ENCODE measurements at places on chromosomes 12 and 14.
A peak's percentile ranks its signal among the peaks of the same experiment; 100 is the strongest.

- peak; percentile 70 for DNase-seq
Observed at GRCh38 chr12:11810206-11810545, 160.7 kb downstream of the ETV6 start.

- no peak for DNase-seq
Observed at GRCh38 chr14:99649219-99649618, 4.3 kb downstream of the HHIPL1 start.

- DNase-seq = no peak
Observed at GRCh38 chr12:31958569-31959160, 550 bp upstream of the RESF1 start.

DNA sequence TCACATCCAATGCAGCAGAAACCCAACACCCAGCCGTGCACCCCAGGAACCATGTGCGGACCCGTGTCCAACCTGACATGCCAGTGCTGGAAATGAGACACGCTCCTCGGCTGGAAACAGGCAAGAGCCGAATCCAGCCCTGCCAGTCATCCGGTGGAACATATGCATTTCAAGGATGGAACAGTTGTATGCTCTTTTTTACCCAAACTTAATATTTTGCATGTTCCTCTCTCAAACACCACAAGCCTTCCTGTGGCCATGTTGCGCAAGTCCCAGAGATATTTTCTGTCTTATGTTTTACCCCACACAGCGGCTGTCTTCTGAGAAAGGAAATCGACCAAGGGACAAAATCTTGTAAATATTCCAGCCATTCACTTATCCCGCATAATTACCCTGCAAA, 196.9 kb downstream of the BCL11B start:
- peak; percentile 62 for DNase-seq

GRCh38 chr12:51788876-51789275, 59.6 kb downstream of the FIGNL2 start:
- DNase-seq = no peak

DNA sequence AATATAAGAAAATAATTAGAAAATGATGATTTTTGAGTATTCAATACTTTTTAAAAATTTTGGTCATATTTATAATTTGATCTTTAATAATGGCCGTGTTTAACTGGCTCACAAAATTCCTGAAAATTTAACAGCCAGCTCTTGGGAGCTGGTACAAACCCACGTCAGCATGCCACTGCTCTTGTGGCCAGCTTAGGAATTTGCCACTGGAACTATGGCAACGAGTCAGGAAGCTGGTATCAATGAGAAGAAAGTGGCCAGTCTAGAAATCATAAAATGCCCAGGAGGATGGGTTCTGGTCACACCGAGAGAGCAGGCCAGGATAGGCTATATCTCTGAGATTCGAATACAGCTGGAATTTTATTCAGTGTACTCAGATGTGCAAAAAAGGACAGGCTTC, 72.2 kb upstream of the PLEKHG3 start:
- no peak for DNase-seq

- DNase-seq = peak; percentile 62
Observed at GRCh38 chr12:69639400-69640016, 28.8 kb upstream of the LRRC10 start.

DNA sequence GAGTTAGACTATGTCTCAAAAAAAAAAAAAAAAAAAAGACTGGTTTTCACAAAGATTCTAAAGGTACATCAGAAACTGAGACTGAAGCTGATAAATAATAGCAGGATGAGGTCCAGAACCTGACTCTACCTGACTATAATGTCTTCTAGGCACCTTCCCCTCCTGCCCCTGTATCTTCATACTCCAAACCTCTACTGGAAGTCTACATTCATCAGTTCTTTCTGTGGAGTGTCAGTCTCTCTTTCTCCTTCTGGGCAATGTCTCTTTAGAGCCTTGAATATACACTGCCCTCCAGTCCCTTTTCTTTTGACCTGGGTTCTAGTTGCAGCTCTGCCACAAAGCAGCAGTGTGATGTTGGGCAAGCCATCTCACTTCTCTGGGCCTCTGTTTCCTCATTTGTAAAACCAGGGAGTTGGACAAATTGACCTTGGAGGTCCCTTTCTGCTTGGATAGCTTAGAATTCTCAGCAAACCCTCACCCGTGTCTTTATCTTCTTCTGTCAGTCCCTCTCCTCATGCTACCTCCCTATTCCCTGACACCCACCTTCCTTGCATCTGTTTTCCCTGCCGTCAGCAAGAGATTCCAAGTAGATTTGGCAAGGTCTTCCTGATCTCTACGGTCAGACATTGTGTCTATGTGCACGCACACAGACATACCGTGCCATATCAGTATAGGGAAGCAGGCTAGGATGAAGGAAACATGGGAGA, 4.3 kb downstream of the NFE2 start:
- no peak for DNase-seq

- no peak for DNase-seq
Observed at GRCh38 chr12:56413392-56413791, 35.8 kb downstream of the TIMELESS start.

DNA sequence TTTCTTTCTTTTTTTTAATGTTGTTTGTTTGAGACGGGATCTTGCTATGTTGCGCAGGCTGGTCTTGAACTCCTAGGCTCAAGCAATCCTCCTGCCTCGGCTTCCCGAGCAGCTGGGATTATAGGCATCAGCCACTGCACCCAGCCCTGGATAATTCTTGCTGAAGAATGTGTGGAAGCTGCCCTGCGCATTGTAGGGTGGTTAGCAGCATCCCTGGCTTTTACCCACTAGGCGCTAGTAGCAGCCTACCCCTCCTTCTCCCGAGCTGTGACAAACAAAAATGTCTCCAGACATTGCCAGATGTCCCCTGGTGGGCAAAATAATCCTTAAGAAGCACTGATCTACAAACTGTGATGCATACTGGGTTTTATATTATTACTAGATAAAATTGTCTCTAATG, 6.6 kb downstream of the DCAF4 start:
- no peak for DNase-seq

DNA sequence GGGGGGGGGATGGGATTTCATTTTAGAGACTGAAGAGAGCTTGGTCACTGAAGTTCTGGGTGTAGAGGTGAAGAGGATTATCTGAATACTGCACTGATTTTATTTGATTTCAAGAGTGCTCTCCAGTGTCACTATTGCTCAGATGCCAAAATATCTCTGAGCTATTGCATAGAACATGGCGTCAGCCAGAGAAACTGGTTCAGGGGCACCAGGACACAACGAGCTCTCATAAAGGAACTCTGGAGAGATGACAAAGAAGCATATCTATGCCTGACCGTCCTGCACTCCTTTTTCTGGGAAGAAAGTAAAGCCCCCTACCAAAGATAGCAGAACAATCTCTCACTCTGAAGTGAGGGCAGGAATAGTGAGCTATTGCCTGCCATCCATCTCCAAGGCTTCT, 2.0 kb downstream of the SLC7A8 start:
- no peak for DNase-seq

GRCh38 chr14:32508281-32508680, 179.2 kb downstream of the AKAP6 start:
- no peak for DNase-seq

- DNase-seq = no peak
Observed at GRCh38 chr12:46379352-46379751, 6.8 kb upstream of the SLC38A2 start.

GRCh38 chr14:101084436-101084826, 180.9 kb upstream of the RTL1 start:
- DNase-seq = no peak

DNA sequence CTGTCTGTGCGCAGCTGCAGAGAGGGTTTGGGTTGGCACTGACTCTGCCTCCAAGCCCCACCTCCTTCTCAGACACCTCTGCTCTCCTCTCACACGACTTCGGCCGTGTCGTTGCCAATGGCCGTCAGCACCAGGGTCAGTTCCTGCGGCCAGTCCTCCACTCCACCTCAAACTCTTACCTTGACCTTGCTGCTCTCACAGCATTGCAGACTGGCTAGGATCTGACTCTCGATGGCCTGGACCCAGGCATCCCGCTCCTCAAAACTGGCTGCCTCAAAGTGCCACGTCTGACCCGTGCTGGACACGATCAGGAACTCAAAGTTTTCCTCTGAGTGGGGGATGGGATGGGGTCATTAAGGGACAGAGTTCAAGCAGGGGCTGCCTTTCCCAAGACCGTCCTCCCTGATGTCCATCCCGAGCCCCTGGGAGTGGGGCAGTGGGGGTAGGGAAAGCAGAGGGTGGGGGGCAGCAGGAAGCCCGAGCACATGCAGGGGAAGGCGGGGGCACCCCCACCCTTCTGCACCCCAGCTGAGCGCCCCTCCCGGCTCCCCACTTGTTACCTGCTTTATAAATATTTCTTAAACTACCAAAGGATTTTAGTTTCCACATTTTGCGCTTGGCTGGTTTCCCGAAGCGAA, 10.7 kb downstream of the AGAP2 start:
- DNase-seq = no peak

- DNase-seq = no peak
Observed at GRCh38 chr14:91383439-91383838, 34.2 kb downstream of the CCDC88C start.

DNA sequence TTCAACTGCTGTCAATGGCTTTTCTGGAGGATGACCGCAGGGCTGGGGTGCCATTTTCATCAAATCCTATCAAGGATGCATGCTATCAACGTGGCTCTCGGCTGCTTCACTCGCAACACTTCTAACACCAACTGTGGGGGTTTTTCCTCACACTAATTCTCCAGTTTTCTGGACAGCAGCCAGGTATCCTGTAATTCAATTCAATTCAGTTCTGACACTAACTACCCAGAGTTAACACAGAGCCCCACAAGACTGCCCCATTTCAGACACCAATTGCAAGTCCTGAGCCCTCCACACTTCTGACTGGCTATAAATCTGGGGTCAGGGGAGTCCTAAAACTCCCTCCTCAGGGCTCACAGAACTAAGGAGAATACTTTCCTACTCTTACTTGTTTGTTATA, 55.3 kb upstream of the TMCC3 start:
- DNase-seq = no peak

DNA sequence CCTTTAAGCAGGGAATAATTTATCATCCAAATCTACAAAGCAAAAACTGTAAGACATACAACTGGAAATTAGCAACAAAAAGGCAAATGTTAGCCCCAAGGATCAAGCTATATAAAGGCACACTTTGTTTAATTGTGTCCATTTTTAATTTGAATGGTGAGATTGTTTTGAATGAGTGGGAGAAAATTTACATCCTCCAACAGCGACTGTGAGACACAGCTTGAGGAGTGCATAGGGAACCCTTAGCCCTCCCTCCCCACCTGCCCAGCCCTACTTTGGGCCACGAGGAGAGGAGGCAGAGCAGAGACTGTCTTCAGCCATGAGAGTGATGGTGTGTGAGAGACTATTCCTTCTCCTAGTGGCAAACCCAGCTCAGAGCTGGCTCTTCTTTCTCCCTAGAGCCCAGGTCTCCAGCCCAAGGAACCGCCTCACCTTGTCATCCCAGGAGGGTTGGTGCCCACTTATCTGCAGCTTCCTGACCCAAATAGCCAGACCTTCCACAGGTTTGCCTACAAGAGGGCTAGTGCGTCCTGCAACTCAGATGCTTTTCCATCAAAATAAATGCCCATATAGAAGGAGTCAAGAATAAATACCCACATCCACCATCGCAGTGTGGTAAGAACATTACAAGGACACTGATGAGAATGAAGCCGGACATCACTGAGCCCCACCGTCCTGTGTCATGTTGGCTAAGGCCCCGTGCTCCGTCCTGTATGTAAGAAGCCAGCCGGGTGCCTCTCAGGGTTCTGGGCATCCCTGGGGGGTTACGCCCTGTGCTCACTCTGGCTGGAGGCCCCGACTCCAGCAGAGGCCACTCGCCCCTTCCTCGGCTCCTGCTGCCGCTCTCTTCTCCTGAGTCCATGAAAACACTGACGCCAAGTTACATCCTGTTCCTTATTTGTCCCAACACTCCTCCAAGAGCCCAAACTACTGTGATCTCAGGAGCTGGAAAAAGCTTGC, 36.4 kb upstream of the C14orf180 start:
- no peak for DNase-seq

DNA sequence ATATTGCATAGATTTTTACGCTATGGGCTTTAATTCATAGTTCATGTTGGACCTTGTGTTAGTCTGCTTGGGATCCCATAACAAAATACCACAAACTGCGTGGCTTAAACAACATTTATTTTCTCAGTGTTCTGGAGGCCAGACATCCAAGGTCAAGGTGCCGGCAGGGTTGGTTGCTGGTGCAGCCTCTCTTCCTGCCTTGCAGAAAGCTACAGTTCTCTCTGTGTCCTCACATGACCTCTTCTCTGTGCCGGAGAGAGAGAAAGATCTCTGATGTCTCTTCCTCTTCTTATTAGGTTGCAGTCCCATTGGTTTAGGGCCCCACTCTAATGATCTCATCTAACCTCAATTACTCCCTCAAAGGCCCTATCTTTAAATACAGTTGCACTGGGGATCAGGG, 170.5 kb downstream of the IPO8 start:
- DNase-seq = no peak

- no peak for DNase-seq
Observed at GRCh38 chr14:42299692-42300091, 693.0 kb downstream of the LRFN5 start.

DNA sequence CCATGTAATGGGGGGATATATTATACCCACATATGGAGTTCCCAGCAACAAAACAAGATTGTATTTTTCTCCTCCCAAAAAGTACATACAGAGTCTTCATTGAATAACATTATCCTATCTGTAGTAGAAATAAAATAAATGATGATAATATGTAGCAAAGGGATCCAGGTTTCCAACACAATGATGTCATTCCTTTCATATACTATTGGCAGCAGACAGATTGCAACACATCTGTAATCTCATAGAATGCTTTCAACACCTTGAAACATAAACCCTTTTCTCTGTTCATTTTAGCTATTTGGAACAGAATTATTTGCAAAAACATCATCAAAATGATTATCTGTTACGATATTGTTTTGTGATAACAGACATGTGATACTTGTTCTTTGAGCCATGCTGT, 317.6 kb downstream of the DPF3 start:
- DNase-seq = no peak

DNA sequence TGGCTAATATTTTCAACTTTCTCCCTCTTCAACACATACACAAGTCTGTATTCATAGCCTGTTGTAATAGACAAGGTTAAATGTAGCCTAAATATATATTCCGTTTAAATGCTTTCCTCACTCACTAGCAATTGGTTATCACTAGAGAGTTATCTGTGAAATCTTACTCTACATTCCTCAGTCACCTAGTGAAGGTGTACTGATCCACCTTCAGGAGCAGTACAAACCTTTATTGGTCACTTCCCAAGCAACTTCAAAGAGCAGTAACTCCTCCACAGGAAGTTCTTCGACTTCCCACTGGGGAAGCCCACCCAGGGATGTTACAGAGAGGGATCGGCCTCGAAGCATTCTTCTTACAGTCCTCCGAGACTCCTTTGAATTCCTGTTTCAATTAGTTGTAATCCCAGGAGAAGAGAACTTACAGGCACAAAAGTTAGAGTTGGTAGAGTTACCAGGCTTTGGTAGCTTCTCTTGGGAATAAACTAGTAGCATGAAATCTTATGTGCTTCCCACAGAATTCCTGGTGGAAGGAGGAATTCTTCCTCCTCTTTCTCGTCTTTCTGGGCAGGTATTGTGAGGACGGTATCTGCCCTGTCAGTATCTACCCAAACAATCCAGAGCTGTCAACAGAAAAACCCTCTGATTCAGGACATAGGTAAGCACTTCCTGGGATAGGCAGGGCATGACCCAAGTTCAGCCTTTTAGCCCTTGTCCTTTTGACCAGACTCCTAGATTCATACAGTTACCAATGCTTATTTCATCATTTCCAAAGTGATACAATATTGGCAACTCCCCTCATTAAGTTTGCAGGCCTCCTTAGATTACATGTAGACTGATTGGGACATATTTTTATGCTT, at the start of gene GYS2:
GYS2 (minus strand) TSS at position 603 of the 857 bp plus-strand sequence; CDS start at position 348, 255 bp downstream.
- no peak for DNase-seq

GRCh38 chr12:79023784-79024183, 159.2 kb downstream of the SYT1 start:
- no peak for DNase-seq

- peak; percentile 69 for DNase-seq
Observed at GRCh38 chr14:22836301-22837113, at the start of gene MMP14. TSS of gene MMP14 (plus strand) at chr14:22836585. CDS start at chr14:22836818, 233 bp downstream.
